NAMALWA (cell line): ENCODE measurements at places on chromosomes 13 and 19.

DNA sequence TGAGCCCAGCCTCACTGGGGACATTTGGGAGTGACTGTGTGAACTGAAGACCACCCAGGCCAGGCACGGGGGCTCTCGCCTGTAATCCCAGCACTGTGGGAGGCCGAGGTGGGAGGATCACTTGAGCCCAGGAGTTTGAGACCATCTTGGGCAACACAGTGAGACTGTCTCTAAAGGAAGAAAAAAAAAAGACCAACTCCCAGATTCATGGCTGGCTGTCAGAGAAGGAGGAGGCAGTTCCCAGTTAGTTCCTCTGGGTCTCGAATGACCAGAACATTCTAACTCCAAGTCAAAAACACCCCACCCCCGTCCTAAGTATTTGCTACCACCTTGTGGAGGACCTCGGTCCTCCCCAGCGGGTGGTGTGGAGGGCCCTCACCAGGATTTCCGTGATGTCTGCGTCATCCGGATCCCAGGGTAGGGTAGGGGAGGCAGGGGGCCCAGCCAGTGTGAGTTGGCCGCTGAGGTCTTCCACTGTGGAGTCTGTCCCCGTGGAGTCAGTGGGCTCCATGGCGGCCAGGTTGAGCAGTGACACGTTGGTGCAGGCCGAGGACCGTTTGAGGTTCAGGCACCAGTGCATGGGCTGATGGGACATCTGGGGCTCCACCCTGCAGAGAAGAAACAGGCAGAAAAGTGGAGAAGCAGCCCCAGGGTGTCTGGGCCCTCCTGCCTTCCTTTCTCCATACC is 1.3 kb downstream of the TSKS start:
- DNase-seq: no peak

GRCh38 chr19:31594701-31595100 is 245.5 kb upstream of the TSHZ3 start:
- DNase-seq: no peak

DNA sequence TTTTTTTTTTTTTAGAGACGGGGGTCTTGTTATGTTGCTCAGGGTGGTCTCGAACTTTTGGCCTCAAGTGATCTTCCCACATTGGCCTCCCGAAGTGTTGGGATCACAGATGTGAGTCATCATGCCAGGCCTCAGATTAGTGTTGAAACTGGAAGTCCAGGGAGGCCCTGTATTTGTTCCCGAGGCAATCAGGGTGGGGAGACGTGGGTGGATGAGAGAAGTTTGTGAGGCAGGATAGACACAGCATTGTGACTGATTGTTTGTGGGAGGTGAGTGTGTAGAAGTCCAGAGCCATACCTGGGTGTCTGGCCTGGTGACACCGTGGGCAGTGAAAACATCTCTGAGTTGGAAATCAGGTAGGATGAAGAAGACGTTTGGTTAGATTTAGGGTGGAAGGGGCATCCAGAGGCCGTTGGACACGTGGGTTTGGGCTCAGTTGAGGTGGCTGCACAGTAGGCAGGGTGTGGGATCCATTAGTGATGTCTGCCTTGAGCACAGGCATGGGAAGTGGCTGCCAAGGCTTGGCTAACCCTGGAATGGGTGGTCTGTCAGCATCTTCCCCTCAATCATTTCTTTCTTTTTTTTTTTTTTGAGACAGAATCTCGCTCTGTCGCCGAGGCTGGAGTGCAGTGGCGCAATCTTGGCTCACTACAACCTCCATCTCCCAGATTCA is 12.4 kb downstream of the RTN2 start:
- DNase-seq: no peak

- no peak for DNase-seq
These were observed 616 bp upstream of the PCDH17 start for GRCh38 chr13:57630661-57631595.

GRCh38 chr13:99133848-99134247 is 66.8 kb upstream of the UBAC2 start:
- no peak for DNase-seq

DNA sequence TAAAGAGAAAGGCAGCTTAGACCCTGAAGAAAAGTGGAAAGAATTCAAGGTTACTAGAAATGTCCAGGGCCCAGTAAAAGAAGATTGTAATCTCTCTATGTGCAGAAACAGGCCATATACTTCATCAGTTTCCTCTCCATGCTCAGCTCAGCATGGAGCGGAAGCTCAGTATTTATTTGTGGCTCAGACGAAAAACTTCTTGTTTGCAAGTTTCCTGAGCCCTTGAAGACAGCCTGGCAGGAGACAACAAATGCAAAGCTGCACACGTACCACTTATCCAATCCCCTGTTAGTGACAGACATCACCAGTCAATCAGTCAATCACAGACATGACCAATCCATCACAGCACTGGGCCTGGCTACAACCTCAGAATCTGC is 8.1 kb upstream of the KLF2 start:
- DNase-seq: no peak

- no peak for DNase-seq
These were observed 83.1 kb downstream of the ATP11A start for GRCh38 chr13:112772929-112773328.

DNA sequence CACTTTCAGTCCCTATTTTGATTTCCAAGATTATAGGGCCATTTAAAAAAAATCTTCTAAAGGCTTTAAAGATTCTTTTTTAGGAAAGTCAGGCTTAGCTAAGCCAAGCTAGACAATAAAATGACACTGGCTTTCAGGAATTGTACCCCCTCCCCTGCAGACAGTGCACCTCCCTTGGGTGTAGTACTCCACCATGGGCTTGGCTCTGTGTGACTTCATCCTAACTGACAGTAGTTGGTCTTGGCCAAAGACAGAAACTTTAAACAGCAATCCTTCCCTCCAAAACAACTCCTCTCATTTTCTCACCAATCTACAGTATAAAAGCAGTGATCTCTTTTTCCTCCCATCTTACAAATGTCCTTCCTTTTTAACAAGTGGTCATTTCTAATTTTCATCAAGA is 283.0 kb downstream of the DNAJC15 start:
- DNase-seq: no peak

DNA sequence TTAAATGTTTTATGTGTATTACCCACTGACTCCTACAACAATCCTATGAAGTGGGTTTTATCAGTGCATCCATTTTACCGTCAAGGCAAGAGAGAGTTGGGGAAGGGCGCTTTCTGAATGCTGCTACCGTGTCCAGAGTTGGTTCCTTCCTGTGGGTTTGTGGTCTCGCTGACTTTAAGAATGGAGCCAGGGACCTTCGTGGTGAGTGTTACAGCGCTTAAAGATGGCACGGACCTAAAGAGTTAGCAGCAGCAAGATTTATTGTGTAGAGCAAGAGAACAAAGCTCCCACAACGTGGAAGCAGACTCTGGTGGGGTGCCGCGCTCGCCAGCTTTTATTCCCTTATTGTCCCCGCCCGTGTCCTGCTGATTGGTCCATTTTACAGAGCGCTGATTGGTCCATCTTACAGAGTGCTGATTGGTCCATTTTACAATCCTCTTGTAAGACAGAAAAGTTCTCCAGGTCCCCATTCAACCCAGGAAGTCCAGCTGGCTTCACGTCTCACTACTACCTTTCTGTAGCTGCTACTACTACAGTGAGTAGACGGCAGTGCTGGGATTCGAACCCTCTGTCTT is 6.1 kb downstream of the OSCAR start:
- no peak for DNase-seq

- DNase-seq: peak; percentile 41
These were observed 339.1 kb upstream of the OBI1 start for GRCh38 chr13:78997902-78998629.

GRCh38 chr13:19927117-19927748 is 31.3 kb upstream of the ZMYM2 start:
- DNase-seq: peak; percentile 59

- no peak for DNase-seq
These were observed 1548.9 kb upstream of the PCDH20 start for GRCh38 chr13:62964522-62964921.

DNA sequence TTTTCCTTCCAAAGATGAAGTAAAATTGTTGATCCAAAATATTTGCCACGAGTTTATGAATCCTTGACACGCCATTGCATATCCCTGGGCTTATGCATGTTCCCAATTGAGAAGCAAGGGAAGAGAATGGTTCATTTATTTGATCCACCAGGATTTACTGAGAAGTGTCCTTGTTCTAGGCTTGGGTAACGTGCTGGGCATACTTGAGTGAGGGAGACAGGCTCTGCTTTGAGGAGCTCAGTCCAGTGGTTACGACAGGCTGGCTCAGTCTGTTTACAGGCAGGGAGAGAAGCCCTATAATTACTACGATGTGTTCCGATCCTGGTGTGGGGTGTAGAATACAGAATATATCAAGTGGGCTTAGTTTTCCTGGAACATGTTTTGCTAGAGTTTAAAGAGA is 6.3 kb upstream of the PNMA8C start:
- DNase-seq: no peak

DNA sequence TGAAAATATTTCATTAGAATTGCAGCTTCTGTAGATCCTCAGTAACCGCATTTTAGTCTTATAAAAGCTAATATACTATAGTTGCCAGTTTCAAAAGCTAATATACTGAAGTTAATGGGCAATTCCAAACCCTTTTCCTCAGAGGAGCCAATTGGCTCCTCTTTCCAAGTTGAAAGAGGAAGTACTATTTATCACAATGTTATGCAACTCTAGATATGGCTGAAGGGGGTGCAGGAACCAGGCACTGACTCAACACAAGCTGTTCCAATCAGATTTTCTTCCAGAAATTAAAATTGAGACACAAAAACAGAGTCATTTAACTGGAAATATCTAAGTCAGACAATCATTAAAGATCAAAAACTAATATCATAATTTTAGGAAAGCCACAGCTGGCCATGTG is 258.9 kb downstream of the PCDH20 start:
- no peak for DNase-seq

DNA sequence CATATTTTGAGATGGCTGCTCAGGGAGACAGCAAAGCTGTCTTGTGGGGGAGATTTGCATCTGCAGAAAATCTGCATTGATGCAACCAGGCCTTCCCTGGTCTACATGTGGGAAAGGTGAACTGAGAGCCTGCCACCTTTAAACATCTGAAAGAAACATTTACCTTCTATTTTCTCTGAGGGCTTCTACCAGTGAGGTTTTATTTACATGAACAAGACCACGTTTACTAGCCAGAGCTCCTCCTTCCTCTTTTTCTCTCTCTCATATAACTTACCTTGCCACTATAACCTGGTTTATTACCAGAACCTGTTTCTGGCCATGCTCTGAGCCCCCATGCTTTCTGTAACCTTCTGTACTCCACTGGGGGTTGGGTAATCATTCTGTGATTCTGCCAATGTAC is 14.4 kb upstream of the RUBCNL start:
- DNase-seq: peak; percentile 52
